ENCODE measurements at places on chromosomes 3 and 15. TPM values are rescaled to one million over a fixed set of nuclear protein-coding genes. Genes with fewer than 3 reads are reported as not detected.
A peak's percentile ranks its signal among the peaks of the same experiment; 100 is the strongest.

Gene AADACL2
- total RNA-seq: not detected

Gene DUOXA1
- total RNA-seq: not detected

Gene SHQ1
- 21.6 TPM for total RNA-seq

Gene PLSCR5
- total RNA-seq: not detected

Gene KLHL6
- not detected for total RNA-seq

GRCh38 chr15:42094512-42094963 lies at the start of gene PLA2G4D:
Gene PLA2G4D, minus strand, starts transcription at chr15:42094562. Its CDS starts 103 bp downstream, at chr15:42094459.
- DNase-seq: no peak

GRCh38 chr3:123158330-123158729 lies 43.4 kb upstream of the SEC22A start:
- DNase-seq: peak; percentile 6

- DNase-seq: no peak
Observed at GRCh38 chr3:27591312-27592210, 107.4 kb upstream of the SLC4A7 start.

- peak; percentile 70 for DNase-seq
Observed at GRCh38 chr3:30368978-30369377, 237.4 kb upstream of the TGFBR2 start.

GRCh38 chr3:174863488-174863887 lies 4.4 kb downstream of the NAALADL2 start:
- DNase-seq: no peak

GRCh38 chr15:95793231-95793630 lies 537.3 kb upstream of the NR2F2 start:
- DNase-seq: no peak

GRCh38 chr15:28914046-28914445 lies 28.3 kb downstream of the APBA2 start:
- no peak for DNase-seq

DNA sequence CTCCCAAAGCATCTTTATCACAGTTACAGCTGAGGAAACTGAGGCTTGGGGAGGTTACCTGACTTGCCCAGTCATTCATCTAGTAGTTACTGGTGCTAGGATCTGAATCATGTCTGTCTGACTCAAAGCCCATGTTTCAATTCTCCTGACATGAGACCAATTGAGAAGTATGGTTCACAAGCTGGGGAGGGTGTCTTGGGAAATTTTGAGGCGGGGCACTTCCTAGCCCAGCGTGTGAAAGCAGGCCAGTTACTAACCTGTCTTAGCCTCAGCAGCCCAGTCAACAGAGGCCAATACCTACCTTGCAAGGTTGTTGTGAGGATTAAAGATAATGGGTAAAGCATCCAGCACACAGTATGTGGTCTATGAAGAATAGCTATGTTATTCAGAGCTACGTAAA lies 37.0 kb downstream of the CLDN18 start:
- no peak for DNase-seq

GRCh38 chr15:63971427-63971805 lies 74.9 kb downstream of the DAPK2 start:
- no peak for DNase-seq

GRCh38 chr3:74268753-74269152 lies 345.7 kb downstream of the CNTN3 start:
- no peak for DNase-seq

- no peak for DNase-seq
Observed at GRCh38 chr15:74432968-74433591, 678 bp downstream of the SEMA7A start.
